H4 (cell line): ENCODE measurements at places on chromosomes 7 and 10. TPM values are rescaled to one million over a fixed set of nuclear protein-coding genes. Genes with fewer than 3 reads are reported as not detected.
A peak's percentile ranks its signal among the peaks of the same experiment; 100 is the strongest.

Gene CUL1
- total RNA-seq = 48.0 and 56.0 TPM in 2 replicates

Gene CPA4
- total RNA-seq = 6.8 and 22.7 TPM in 2 replicates

Gene SPAM1
- total RNA-seq = not detected in 2 replicates

Gene SPDYE1
- total RNA-seq = not detected in 2 replicates

Gene NKX2-3
- not detected in 2 replicates for total RNA-seq

Gene COL1A2
- 0.46 and 2.2 TPM in 2 replicates for total RNA-seq

Gene SYNPO2L
- total RNA-seq = 0.02 TPM in 1 of 2 replicates, not detected in the other

Gene CNTNAP2
- 1.7 and 2.8 TPM in 2 replicates for total RNA-seq

Gene ZNF117
- 0.70 and 1.8 TPM in 2 replicates for total RNA-seq

Gene ITPRID1
- total RNA-seq = 0.39 TPM in 1 of 2 replicates, not detected in the other

Gene FGFR2
- total RNA-seq = 3.7 and 5.0 TPM in 2 replicates

Gene CCDC136
- 5.0 and 5.2 TPM in 2 replicates for total RNA-seq

Gene CYP3A7
- total RNA-seq = not detected in 2 replicates

GRCh38 chr7:48298779-48299178, 127.5 kb downstream of the ABCA13 start:
- no peak for DNase-seq

- DNase-seq = no peak
These were observed 3.1 kb upstream of the PAPSS2 start for GRCh38 chr10:87656431-87657072.

DNA sequence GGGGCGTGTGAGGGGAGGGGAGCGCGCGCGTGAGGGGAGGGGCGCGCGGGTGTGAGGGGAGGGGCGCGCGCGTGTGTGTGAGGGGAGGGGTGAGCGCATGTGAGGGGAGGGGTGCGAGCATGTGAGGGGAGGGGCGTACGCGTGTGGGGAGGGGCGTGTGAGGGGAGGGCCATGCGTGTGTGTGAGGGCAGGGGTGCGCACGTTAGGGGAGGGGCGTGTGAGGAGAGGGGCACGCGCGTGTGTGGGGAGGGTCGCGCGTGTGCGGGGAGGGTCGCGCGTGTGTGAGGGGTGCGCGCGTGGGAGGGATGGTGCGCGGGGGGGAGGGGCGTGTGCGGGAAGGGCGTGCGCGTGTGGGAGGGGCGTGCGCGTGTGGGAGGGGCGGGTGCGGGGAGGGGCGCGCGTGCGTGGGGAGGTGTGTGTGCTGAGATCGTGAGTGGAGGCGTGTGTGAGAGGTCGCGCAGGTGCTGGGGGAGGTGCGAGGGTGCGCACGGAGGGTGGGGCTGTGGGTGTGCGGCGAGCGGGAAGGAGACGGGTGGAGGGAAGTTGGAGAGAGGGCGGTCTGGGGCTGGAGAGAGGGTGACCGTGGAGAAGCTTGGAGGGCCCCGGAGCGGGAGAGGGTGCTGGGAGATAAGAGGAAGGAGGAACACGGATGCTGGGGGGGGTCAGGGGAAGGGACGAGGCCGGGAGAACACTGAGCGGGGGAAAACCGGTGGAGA, 19.7 kb downstream of the MXI1 start:
- no peak for DNase-seq

GRCh38 chr7:132102942-132103341, 473.3 kb downstream of the PLXNA4 start:
- no peak for DNase-seq

DNA sequence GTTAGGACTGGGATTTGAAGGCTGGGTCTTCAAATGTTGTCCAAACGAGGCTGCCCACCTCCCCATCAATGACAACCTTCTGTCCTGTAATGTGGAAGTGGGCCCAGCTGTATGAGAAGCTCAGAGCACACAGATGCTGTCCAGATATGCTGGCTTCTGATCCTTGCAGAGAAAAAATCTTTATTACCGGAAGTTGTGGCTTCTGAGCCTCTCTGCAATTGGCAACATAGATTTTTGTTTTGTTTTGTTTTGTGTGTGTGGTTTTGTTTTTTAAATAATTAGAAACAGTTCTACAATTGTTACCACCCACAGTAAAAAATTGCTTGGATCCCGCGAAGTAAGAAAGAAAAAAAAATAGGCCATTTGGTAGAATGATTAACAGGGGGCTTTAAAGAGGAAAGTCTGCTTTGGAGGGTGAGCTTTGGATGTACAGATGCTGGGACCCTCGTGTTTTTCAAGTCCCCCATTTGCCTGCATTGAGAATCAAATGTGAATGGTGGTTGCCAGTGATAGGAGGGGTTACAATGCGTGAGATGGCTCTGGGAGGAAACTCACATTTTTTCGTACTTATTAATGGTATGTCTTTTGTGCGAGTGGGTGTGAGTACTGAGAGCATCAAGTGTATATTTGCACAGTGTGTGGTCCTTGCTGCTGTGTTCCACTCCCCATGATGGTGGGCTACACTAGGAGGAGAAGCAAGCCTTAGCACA, 153.2 kb downstream of the TCF7L2 start:
- peak; percentile 46 for DNase-seq

DNA sequence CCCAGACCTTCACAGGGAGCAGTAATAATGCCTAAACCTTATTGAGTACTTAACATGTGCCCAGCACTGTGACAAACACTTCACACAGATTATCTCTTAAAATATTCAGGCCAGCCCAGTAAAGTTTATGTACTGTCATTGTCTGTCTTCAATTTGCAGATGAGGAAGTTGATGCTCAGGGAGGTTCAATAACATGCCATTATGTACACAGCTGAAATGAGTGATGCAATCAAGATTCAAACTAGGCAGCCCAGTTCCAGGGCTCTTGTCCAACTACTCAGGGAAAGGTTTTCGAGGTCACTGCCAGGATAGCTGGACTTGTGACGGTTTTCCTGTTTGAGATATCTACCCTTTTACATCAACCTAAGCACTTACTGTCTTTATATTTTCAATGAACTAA, 56.1 kb downstream of the AUTS2 start:
- DNase-seq = peak; percentile 34

- no peak for DNase-seq
These were observed 56.0 kb downstream of the ANKRD7 start for GRCh38 chr7:118280319-118281012.

DNA sequence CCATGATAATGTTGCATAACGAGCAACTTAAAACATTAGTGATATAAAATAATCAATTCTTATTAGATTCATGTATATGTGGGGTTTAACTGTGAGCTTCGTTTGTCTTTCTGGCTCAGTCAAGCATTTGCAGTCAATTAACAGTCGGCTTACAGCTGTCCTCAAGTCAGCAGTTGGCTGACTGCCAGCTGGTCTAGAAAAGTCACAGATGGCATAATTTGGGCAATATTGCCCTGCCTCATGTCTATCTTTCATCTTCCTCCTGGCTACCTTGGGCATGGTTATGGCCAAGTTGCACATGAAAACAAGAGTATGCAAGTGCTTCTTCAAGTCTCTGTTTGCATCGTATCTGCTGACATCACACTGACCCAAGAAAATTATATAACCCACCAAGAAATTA, 186.1 kb upstream of the ZWINT start:
- no peak for DNase-seq

- no peak for DNase-seq
These were observed 202.2 kb upstream of the CDCA7L start for GRCh38 chr7:22147868-22148267.

DNA sequence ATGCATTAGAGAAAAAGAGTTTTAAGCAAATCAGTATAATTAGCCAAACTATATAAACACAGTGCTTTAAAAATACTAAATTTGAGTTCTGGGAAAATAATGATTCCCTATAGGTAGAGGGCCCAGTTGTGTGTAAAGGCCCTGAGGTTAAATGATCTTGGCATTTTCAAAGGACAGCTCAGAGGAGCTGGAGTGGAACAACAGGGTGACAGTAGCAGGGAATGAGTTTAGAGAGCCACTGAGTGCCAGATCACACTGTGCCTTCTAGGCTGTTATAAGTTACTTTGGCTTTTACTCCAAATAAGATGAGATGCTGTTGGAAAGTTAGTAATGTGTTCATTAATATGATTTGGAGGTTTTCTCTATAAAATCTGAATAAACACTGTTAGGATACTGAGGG, 34.6 kb downstream of the VWDE start:
- DNase-seq = no peak

- peak; percentile 99 for DNase-seq
These were observed 26.1 kb downstream of the PLAC9 start for GRCh38 chr10:80158598-80159127.

DNA sequence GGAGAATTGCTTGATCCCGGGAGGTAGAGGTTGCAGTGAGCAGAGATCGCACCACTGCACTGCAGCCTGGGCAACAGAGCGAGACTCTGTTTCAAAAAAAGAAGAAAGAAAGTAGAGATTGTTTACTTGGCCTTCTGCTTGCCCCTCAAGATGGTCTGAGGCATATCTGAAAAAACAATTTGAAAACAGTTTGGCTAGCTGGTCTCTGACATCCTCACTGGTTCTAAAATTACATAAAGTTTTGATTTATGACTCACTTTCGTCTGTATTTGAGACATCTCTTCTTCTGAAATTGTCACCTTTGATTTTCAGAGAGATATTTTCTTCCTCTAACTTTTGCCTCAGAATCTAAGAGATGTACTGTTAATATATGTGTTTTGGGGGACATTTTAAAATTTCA, 49.6 kb upstream of the HELLS start:
- no peak for DNase-seq

- DNase-seq = no peak
These were observed 54.9 kb downstream of the PTEN start for GRCh38 chr10:87918254-87918859.

DNA sequence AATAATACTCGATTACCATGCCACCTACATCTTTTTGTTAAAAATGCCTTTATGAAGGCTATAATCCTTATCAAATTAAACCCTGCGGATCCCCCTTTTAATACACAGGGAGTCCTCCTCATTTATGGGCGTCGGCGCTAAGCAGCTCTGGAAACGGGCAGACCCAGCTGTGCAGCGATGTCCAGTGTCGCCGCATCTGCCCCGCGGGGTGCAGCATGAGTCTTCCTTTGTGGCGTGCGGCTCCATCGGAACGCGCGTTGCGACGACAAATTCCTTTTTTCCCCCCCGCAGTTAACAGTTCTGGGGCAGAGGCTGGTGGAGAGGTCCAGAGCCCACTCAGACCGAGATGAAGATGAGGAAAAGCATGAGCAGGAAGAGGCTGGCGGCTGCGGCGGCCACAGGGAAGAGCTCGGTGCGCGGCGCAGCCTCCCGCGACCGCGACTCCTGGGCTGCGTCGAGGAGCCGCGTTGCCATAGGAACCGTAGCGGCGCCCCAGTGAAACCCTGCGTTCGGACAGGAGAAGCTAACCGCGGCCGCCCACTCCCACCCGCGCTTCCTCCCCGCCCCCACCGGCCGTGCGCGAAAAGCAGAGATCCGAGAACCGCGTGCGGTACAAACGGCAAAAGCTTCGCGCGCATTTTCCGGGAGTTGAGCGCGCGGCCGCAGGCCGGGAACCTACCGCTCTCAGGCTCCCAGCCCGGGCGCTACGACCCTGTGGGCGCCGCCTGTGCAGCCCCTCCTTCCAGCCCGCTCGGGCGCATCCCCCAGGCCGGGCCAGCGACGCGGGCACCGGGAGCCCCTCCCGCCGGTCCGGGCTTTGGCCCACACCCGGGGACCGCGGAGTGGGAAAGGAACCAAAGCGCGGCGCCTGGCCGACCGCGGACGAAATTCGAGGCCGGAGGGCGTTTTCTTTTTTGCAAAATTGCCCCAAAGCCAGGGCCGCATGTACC, 130.6 kb downstream of the SPAG6 start:
- DNase-seq = no peak

DNA sequence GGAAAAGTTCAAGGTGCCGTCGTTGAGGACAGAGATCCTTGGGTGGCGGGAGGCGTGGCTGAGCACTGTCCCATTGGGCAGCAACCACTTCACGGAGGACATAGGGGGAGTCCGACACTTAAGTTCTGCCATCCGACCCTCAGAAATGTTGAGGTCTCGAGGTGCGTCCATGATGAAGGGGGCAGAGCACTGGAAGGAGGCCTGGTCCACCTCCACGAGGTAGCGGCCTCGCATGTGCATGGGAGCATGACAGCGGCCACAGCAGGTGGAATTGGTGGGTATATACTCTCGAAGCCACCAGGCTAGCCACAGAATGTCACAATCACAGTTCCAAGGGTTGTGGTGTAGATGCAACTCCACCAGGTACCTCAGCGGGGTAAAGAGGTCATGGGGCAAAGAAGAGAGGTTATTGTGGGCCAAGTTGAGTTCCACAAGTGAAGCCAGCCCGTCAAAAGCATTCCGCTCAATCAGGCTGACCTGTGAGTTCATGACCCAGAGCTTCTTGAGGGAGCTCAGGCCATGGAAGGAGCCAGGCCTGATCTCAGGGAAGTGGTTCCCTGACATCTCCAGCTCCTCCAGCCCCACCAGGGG, 1.7 kb downstream of the LRRC4 start:
- DNase-seq = no peak

- no peak for DNase-seq
These were observed 289.3 kb downstream of the PTEN start for GRCh38 chr10:88152728-88153133.

GRCh38 chr10:113362645-113363091, 190.2 kb upstream of the HABP2 start:
- peak; percentile 42 for DNase-seq

GRCh38 chr10:77398558-77398957, 239.1 kb downstream of the KCNMA1 start:
- DNase-seq = no peak

DNA sequence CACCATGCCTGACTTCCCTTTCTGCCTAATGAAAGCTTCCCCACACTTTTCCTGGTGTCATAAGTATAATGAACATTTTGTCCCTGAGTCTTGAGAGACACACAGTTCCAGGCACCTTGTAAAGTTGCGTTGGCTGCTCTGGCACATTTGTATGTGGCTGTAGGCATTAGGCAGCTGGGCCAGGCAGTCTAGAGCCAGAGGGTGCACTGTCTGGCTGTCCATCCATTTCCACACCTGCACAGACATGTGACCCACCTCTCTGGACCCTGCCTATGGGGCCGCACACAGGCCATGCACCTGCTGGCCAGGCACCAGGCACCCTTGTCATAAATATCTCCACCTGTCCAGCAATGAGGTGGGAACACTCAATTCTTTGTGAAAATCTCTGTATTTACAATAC, 54.7 kb upstream of the ANTXRL start:
- no peak for DNase-seq

DNA sequence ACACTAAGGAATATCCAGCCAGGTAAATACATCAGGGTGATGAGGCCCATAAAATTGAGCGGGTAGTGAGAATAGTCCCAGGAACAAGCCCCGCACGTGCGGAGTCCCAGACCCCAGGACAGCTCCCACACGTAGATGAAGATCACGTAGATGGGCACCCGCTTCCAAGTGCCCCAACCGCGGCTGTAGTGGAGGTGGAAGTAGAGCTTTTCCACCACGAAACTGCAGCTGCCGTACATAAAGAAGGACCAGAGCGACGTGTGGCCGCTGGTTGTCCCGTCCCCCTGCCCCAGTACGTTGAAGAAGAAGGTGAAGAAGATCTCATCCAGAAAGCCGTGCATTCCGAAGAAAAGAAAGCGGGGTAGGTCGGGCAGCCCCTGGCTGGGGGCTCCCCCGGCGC, 948 bp downstream of the TMEM229A start:
- DNase-seq = no peak

DNA sequence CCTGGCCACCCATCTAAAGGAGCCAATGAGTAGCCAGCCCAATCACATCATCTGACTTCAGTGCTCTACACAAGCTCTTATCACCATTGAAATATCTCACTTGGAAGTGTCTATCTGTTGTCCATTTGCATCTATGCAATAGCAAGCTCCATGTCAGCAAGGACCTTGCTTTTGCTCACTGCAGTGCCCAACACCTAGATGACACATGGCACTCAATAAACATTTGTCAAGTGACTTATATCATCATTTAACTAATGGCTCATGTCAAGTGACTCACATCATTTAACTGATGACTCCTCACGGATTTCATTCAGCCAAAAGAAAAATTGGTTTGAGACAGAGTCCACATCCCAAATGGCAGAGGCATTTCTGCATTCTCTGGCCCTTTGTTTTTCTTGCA, 92.9 kb upstream of the ADAM12 start:
- no peak for DNase-seq

- peak; percentile 44 for DNase-seq
These were observed 18.7 kb downstream of the AKR1C1 start for GRCh38 chr10:4981722-4982471.
